ENCODE measurements at places on chromosomes 6 and 20.
A peak's percentile ranks its signal among the peaks of the same experiment; 100 is the strongest.

GRCh38 chr20:50009521-50010454 lies 27.0 kb downstream of the SNAI1 start:
- no peak for DNase-seq

- no peak for DNase-seq
Observed at GRCh38 chr20:51815383-51816076, 13.2 kb upstream of the SALL4 start.

DNA sequence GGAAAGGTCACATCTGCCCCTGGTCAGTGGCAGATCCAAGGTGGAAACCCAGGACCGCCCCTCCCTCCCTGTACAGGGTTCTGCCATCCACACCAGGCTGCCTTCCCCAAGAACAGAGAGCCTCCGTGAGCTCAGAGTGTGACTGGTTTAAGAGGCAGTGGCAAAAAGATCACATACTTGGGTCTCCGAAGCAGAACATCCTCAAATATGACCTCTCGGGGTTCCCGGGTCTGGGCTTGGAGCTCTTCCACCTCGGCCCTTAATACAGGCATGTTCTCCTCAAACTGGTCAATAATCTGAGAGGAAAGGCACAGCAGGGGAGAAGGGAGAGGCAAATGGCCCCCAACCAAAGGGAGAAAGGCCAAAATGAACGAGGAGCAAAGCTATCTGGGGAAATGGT lies 14.8 kb downstream of the C20orf96 start:
- DNase-seq = no peak

DNA sequence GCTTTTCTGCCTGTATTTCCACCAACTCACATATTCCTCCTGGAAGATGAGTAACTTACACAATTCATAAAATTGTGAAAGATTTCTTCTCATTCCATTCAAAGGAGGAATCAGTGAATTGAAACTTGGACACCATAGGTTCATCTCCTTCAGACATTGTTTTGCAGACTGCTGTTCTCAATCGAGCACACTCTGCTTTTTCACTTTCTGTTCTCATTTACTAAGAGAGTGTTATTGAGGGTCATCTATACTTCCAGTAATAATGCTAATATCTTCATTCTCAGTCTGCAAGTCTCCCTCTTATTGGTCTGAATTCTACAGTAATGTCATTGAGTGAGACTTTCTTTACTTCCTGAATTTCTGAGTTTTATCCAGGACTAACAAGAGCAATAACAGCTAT lies 67.5 kb upstream of the FUT9 start:
- no peak for DNase-seq

DNA sequence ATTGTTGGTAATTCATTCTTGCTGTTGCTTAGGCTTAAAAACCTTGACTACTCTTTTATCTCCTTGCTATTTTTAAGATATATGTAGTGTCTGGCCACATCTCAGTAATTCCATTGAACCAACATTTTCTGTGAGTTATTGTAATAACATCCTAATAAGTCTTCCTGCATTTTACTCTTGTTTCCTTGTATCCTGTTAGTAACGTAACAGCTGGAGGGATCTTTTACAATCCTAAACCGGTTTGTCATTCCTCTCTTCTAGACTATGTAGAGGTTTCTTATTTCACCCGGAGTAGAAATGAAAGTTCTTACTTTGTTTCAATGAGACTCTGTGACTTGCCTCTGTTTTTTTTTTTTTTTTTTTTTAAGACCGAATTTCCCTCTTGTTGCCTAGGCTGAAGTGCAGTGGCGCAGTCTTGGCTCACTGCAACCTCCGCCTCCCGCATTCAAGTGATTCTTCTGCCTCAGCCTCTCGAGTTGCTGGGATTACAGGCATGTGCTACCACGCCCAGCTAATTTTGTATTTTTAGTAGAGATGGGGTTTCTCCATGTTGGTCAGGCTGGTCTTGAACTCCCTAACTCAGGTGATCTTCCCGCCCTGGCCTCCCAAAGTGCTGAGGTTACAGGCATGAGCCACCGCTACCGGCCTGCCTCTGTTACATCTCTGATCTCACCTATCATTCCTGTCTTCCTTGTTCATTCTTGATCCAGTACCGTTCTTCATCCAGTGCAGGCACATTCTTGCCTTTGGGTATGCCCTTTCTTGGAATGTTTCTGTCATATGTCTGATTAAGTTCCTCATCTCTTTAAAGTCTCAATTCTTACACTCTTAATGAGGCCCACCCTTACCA lies 44.7 kb downstream of the NCOA3 start:
- peak; percentile 38 for DNase-seq

DNA sequence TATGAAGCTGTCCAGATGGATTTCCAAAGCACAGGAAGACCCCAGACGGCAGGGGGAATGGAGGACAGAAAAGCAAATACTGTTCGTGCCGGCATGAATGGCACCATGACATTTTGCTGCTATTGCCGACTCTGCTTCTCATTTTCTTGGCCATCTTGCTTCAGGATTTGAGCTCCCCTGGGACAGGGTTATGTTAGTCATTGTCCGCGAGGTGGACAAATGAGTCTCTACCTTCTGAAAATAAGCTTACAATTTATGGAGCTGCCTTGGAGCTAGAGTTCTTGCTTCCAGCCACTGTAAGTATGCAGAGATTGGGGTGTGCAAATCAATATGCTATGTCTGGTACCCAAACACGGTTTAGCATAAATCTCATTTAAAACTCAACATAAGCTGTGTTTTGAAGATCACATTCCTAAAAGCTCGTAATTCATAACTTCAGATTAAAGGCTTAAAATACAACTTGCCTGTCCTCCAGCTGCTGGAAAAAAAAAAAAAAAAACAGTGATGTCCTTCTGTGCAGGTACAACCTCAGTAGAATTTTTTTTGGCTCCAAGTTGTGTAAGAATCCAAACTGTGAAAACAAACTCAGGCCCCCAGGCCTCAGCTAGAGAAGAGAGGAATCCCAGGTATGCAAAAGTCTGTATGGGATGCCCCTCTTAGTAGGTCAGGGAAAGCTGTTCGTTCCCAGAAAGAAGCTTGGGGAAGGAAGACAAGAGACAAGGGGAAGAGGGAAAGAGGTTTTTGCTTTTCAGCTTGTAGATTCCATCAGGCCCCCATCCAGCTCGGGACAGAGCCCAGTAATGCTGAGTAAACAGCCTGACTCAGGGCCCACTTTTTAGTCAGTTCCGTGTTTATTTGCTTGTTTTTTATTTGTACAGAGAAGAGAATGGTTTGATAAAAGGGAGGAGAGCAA lies 184.2 kb upstream of the FOXA2 start:
- DNase-seq = no peak

GRCh38 chr20:36579996-36580545 lies 6.7 kb downstream of the TGIF2 start:
- DNase-seq = no peak

- DNase-seq = peak; percentile 51
Observed at GRCh38 chr6:128208851-128209580, 308.2 kb upstream of the THEMIS start.

DNA sequence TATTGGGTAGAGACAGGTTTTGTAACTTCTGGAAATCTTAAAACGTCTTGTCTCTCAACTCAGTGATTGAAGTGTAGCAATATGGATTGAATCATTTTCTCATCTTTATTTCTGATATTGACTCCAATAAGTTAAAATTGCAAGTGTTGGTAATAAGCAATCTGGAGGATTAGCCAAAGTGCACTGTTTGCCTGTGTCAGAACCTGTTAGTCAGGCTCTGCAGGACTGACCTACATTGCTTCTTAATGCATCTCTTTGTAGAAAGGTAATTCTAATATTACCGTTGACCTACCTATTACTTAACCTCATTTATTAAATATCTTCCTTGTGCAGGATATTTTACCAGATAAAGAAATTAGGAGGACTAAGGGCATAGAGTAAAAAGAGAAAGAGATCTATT lies 484.0 kb upstream of the CITED2 start:
- no peak for DNase-seq

DNA sequence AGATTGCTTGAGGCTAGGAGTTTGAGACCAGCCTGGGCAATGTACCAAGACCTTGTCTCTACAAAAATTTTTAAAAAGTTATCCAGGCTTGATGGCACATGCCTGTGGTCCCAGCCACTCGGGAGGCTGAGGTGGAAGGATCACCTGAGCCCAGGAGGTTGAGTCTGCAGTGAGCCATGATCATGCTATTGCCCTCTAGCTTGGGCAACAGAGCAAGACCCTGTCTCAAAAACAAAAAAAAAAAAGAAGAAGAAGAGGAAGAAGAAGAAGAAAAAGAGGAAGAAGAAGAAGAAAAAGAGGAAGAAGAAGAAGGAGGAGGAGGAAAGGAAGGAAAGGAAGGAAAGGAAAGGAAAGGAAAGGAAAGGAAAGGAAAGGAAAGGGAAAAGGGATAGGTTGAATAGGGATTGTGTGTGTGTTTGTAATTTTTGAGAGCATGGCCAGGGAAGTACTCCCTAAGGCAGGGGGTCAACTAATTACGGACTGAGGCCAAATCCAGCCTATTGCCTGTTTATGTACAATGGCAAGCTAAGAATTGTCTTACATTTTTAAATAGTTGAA lies 43.0 kb upstream of the ZNF217 start:
- no peak for DNase-seq

- DNase-seq = no peak
Observed at GRCh38 chr6:38507173-38507572, 132.6 kb downstream of the BTBD9 start.

DNA sequence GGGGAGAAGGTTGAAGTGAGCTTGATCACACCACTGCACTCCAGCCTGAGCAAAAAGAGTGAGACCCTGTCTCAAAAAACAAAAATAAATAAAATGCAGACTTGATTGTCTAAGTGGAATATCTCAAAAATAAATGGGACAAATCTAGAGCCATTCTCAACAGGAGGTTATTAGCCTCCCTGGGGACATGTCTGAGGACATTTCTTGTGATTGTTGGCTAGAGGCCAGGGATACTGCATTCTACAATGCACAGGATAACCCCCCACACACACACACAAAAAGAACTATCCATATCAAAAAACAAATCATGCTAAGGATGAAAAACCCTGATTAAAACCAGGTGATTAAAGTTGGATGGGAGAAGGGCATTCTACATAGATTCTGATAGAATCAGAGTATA lies 37.5 kb downstream of the FAM217A start:
- DNase-seq = no peak

- no peak for DNase-seq
Observed at GRCh38 chr6:139712830-139713229, 338.4 kb upstream of the CITED2 start.

GRCh38 chr6:77447254-77447653 lies 16.0 kb downstream of the HTR1B start:
- no peak for DNase-seq

- no peak for DNase-seq
Observed at GRCh38 chr20:58927490-58928061, 53.5 kb upstream of the NELFCD start.

GRCh38 chr6:78629154-78629721 lies 238.1 kb upstream of the IRAK1BP1 start:
- peak; percentile 52 for DNase-seq

DNA sequence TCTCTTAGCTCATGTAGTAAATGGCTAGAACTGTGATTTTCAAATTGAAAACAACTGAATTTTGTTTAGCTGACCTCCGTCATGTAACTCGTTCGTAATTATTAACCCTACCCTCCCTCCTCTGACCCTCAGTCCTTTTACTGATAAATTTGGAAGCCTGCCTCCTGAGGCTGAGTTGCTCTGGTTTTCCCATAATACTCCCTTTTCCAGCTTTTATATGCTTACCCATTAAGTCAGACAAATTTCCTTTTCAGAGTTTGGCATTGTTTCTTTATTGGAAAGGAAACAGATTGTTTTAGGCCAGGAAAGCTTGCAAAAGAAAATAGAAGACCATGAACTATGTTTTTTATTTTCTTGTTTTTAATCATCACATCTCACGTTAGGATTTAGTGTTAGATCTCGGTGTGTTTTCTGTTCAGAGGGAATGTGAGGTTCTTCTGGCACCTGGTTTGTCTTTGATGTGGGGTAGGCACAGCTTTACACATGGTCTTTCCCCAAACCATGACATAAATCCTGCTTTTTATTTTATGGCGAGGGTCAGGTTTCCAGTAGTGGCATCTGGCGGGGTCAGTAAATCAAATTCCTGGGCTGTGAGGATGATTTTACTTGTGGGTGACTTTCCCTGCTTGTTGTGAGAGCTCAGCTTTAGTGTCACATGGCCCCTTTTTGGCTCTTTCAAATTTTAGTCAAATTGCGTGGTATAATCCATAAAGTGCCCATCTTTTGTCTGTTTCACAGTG lies 24.5 kb downstream of the PLCB4 start:
- DNase-seq = no peak

DNA sequence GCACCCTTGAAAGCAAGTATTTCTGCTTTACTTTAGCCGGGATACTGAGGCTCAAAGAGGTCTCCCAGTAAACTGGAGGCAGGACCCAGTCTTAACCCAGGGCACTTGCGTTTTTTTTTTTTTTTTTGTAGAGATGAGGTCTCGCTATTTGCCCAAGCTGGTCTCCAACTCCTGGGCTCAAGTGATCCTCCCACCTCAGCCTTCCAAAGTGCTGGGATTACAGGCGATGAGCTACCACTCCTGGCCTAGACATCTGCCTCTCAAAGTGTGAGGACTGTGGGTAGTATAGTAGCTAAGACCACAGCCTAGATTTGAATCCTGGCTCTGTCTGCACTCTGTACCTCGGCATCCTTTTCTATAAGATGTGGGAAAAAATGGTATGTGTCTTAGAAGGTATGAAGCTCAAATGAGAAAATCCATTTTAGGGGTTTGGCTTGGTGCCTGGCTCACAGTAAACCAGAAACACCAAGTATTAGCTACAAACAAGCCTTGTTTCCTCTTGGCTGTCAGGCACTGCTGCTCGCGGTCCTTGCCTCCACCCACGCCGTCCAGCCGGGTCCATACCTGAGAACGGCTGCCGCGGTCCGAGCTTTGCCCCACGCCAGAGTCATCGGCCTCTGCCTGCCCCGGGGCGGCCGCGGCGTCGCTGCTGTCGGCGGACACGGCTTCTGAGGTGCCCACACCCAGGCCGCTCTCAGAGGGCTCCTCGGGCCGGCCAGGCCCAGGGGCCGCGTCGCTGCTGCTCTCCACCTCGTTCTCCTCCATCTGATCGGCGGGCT lies 1.2 kb downstream of the ZNF335 start:
- DNase-seq = no peak

DNA sequence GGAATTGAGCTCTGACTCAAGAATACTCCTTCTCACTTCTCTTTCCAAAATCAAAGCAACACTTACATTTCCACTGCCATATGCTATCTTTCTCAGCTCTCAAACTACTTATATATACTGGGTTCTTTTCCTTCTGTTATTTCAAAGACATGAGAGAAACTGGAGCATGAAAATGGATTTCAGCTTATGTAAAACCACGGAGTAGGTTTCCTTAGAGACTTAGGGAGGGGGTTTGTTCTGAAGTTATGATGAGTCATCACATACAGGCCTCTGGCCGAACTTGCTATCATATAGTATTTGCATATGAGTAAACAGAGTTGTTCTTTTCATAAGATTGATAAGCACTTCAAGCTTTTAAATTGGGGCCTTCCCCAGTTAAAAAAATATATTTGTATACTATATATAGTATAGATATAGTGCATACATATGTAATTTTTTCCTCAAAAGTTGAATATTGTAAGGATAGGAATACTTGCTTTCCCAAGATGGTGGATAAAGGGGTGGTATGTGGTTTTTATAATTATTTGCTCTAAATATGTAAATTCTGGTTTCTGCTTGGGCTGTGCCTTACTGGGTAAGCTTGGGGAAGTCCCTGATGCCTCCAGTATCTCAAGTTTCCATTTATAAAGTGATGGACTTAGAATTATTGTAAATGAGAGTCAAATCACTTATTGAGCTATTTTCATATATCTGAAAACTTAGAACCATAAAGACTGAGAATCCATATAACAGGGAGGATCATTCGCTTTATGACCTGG lies 273.9 kb downstream of the RFPL4B start:
- DNase-seq = no peak

- DNase-seq = peak; percentile 53
Observed at GRCh38 chr20:51326201-51326819, 216.2 kb downstream of the NFATC2 start.

Measured in AG08395 (cell line).